ENCODE measurements at places on chromosomes 12 and 14.

DNA sequence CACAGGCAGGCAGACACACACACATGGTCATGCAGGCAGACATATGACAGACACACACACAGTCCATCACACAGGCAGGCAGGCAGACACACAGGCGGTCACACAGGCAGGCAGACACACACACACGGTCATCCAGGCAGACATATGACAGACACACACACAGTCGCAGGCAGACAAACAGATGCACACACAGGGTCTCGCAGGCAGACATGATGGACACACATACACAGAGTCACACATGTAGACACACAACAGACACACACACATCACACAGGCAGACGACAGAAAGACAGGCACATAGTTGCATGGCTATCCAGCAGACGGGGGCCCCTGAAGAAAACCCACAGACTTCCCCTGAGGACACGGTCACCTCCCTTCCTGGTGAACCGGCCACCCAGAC lies 135.4 kb downstream of the NCOR2 start:
- no peak for DNase-seq

GRCh38 chr14:100306998-100307765 lies 938 bp upstream of the SLC25A29 start:
- no peak for DNase-seq

DNA sequence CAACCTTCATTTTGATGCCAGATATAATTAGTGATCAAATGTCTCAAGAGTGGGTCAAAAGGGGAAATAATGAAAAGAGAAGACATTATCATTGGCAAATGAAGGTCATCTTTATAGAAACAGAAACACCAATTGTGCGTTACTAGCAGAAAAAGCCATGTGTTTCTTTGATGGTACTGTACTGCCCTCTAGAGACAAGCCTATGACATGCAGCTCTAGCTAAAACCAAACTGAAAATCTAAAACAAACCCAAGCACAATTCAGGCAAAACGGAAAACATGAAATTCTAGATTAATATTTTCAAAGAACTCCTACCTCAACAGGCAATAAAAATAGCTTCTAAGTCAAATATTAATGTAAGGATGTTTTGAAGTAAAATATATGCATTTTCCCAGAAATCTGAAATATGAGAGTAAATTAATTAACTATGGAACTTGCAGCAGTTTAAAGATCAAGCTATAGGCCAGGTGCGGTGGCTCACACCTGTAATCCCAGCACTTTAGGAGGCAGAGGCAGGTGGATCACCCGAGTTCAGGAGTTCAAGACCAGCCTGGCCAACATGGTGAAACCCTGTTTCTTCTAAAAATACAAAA lies 115.4 kb downstream of the KLHL28 start:
- no peak for DNase-seq

GRCh38 chr12:116533343-116534251 lies 25.6 kb upstream of the MAP1LC3B2 start:
- DNase-seq, result peak; percentile 20

- no peak for DNase-seq
Observed at GRCh38 chr12:11839091-11839641, 189.7 kb downstream of the ETV6 start.

DNA sequence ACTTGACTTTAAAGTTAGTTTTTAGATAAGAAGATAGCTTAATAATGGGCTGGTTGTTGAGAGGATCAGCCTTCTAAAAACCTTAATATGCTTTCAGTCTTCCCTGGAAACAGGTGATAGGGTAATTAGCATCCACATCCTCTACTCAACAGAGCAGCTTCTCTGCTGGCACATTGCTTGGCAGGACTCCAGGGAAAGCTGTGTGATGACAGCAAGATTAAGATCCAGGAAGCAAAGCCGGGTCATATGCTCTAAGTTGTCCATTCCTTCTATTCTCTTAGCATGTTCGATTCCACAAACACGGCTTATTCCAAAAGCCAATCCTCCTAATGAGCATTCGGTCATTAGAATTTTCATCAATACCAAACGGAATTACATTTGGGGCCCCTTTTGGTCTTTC lies 87.0 kb downstream of the HMGA2 start:
- no peak for DNase-seq

DNA sequence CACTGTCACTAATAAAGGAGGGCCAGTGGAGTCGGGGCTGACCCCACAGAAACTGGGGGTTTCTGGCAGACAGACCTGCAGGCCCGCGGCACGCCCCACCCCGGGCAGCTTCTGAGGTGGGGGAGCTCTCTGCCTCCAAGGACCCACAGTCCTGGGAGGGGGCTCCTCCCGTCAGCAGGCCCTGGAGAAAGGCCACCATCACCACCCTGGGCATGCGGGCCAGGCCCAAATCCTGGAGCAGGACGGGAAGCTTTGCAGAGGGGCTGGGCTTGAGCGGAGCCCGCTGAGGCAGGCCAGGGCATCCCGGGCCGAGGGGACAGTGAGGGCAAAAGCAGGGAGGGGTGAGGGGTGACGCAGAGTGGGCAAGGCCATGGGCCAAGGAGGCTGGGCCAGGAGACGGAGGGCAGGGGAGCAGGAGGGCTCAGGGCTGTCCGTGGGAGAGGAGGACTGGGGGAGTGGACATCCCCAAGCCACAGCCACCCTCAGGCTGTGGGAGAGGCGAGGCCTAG lies 11.1 kb upstream of the GPR132 start:
- no peak for DNase-seq

GRCh38 chr14:19918553-19919264 lies 1.7 kb upstream of the OR4K5 start:
- no peak for DNase-seq

DNA sequence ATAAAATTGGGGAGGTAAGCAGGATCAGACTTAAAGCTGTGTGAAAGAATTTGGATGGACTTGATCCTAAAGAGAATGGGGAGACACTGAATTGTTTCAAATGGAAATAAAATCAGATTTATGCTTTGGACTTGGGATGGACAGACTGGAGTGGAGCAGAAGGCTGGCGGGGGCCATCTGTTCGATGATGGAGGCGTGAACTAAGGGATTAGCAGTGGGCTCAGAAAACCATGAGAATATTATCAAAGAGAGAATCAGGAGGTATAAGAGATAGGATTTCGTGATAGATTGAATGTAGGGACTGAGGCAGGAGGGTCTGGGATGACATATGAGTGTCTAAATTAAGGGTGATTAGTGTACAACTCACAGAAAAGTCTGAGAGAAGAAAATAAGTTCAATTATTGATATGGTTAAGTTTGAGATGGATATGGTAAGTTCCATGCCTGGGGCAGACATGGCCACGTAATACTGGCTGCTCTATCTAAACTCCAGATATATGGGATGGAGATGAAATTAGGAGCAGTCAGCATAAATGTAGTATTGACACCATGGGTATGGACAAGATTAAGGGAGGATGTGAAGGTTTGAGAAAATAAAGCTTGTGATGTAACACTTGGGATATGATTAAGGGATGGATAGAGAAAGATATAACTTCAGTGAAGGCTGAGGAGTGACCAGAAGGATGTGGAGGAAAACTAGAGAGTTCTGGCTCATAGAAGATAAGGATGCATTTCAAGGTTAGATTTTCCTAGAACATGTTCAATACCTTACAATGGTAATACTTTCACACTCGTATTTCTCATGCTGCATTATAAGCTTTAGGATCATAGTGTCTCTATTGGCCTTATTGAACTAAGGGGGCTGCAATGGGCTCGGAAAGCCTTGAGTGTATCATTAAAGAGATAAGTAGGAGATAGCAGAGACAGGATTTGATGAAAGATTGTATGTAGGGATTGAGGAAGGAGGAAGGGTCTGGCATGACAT lies 1.0 kb upstream of the TSSK4 start:
- DNase-seq, result no peak

DNA sequence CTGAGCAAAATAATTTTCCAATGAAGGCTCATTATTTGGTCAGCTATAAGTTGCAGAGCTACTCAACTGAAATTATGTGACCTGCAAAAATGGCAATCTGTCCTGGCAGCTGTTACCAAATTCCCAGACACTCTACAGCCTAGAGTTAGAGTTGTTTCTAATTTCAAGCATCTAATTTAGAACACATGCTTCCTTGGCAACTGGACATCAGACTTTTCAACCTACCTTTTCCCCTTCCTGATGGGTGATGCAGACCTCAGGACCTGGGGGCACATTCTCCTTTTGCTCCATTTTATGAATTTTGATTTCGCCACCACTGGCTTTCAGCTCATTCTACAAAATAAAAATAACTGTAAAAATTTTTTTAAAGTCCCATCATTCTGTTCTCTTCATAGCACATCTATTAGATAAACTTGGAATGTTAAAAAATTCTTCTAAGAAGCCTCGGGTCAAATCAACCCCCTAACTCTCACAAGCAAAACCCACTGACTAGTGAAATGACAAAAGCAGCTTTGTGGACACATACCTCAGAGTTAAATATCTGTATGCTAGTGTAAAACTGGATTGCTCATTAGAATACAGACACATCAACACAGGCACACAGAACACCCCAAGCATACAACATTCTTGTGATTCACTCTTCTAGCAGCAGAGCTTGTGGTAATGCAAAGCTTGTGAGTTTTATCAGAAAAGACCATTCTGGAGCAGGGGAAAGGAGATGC lies 33.5 kb upstream of the CERS5 start:
- no peak for DNase-seq

- no peak for DNase-seq
Observed at GRCh38 chr14:35558680-35559079, 24.7 kb downstream of the INSM2 start.

DNA sequence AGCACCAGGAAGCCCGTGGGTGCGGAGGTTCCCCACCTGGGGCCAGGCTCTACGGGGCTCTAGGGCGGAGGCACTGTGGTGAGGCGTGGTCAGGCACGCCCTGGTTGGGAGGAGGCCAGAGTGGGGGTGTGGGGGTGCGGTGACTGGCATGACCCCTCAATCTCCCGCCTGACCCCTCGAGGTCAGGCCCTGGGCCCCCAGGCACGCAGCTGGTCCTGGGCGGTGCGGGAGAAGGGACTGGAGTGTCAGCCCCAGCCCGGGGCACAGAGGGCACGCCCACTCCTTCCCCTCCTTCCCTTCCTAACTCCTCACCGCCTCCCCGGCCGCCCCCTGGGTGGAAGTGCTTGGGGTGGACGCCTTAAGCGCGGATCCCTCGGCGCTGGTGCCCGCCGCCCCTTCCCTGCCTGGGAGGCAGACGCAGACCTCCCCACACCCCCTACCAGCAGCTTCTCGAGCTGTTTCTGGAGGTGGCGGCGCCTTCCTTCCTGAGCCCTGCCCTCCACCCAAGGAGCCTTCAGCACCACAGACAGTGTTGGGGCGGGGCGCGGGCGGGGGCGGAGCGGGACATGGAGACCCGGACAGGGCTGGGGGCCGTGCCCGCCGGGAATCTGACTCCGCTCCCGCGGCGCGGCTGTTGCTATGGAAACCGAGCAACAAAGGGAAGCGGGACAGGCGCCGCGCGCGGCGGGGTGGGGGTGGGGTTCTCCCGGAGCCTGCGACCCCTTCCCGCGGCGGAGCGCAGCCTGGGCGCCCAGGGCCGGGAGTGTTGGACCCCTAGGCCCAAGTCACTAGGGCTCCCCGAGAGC lies 741 bp upstream of the CRIP2 start:
- DNase-seq, result no peak

DNA sequence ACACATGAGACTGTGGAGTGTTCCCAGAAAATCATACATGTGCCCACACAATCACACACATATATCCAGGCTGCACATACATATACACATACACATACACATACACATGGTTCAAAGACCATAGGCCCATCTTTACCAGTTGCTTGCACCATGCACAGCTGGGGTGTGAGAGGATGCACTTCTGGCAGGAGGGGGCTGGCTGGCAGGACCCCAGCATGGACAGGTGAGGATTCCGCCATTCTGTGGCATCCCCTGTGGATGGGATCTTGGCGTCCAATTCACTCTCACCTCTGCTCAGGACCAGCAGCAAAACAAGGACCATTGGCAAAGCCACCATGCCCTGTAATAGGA lies 7.0 kb downstream of the ITGB7 start:
- DNase-seq, result no peak

DNA sequence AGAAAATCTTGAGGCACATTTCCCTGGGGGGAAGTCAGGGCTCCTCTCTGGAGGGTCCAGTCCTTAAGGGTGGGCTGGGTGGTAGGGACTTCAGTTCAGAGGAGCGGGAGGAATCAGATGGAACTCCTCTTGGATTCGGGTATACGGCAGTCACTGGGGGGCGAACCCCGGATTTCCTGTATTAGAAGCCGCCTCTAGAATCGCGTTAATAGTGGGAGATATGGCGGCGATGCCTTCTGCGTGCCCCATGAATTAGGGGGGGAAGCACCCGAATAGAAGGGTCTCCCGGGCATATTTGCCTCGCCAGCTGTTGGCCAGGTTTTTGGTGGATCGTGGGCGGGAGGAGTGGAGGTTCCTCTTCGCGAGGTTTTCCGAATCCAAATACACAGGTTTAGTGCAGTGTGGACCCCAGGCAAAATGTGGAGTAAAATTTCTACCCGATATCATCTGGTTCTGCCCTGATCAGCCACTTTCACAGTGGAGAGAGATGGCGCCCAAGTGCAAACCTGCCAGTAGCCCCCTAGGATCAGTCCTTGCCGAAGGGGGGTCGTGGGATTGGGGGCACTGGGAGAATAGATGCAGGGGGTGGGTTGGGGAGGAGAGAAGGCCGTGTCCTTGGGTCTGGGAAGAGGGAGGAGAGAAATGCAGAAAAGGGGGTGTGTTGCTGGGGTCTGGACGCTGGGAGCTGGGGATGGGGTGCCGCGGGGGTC lies 628 bp downstream of the MEG3 start:
- no peak for DNase-seq

DNA sequence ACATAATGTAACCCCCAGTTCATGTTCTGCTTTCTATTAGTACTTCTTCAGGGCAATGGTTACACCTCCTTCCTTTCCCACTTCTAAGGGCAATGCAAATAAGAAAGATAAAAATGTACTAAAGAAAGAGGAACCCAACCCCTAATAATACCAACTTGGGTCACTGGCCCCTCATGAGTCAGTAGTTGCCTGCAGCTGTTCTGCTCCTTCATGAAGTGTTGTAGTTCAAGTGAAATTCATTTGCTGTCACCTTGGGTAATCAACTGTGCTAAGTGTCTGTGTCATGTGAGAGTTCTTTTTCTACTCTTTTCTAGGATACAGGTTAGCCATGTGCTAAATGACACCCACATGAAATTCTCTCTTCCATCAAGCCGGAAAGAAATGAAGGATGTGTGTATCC lies 91.8 kb downstream of the PLXNC1 start:
- no peak for DNase-seq

DNA sequence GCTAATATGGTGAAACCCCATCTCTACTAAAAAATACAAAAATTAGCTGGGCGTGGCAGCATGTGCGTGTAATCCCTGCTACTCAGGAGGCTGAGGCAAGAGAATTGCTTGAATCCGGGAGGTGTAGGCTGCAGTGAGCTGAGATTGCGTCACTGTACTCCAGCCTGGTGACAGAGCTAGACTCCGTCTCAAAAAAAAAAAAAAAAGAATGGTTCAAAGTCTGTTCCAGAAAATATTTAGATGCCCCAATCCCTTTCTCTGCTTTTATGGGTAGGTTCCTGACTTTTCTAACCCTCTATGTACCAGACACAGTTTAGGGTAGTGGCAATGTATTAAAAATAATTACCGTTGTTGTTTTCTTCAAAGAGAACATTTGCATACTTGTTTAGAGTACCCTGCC lies 161.4 kb downstream of the STXBP6 start:
- DNase-seq, result no peak

GRCh38 chr12:56339158-56339422 lies 406 bp downstream of the IL23A start:
- DNase-seq, result no peak

Measured in activated naive CD4-positive, alpha-beta T cell (primary cell).